A549 treated with DMSO at 1 μM for 4 hours (cell line): ENCODE measurements at places on chromosomes 12 and 14. TPM values are rescaled to one million over a fixed set of nuclear protein-coding genes. Genes with fewer than 3 reads are reported as not detected.

SLCO1B1 gene
- total RNA-seq: 0.33 to 0.49 TPM (median 0.38 TPM) in 5 replicates

SIRT4 gene
- total RNA-seq: 0.45 to 1.6 TPM (median 0.94 TPM) in 5 replicates

ACRBP gene
- 0.21 to 0.34 TPM (median 0.23 TPM) in 3 of 5 replicates, not detected in the others for total RNA-seq

CCDC184 gene
- 3.1 to 3.5 TPM (median 3.2 TPM) in 5 replicates for total RNA-seq

FICD gene
- 3.1 to 3.6 TPM (median 3.5 TPM) in 5 replicates for total RNA-seq
